ENCODE measurements at places on chromosomes 5 and 9.

- peaks cover 3% of the 10 kb centered on the region for H3K27me3 ChIP-seq
- H3K27ac ChIP-seq: no peak overlapping the region
- H3K4me1 ChIP-seq: peaks cover 12% of the 10 kb centered on the region
- no peaks in the 10 kb centered on the region for H3K36me3 ChIP-seq
- DNase-seq: no peak
- H3K4me3 ChIP-seq: no peak overlapping the region
Measured at GRCh38 chr5:151002250-151002649, 18.1 kb upstream of the GPX3 start.

- DNase-seq: no peak
- H3K27me3 ChIP-seq: no peaks in the 10 kb centered on the region
- no peaks in the 10 kb centered on the region for H3K4me1 ChIP-seq
- no peaks in the 10 kb centered on the region for H3K36me3 ChIP-seq
Measured at GRCh38 chr9:82645600-82645999, 417.3 kb downstream of the RASEF start.

- no peak for DNase-seq
- H3K27ac ChIP-seq: no peak overlapping the region
- no peaks in the 10 kb centered on the region for H3K36me3 ChIP-seq
- no peaks in the 10 kb centered on the region for H3K4me1 ChIP-seq
- no peak overlapping the region for H3K4me3 ChIP-seq
- H3K27me3 ChIP-seq: no peaks in the 10 kb centered on the region
Measured at GRCh38 chr5:86645885-86646284, 28.1 kb downstream of the COX7C start.

DNA sequence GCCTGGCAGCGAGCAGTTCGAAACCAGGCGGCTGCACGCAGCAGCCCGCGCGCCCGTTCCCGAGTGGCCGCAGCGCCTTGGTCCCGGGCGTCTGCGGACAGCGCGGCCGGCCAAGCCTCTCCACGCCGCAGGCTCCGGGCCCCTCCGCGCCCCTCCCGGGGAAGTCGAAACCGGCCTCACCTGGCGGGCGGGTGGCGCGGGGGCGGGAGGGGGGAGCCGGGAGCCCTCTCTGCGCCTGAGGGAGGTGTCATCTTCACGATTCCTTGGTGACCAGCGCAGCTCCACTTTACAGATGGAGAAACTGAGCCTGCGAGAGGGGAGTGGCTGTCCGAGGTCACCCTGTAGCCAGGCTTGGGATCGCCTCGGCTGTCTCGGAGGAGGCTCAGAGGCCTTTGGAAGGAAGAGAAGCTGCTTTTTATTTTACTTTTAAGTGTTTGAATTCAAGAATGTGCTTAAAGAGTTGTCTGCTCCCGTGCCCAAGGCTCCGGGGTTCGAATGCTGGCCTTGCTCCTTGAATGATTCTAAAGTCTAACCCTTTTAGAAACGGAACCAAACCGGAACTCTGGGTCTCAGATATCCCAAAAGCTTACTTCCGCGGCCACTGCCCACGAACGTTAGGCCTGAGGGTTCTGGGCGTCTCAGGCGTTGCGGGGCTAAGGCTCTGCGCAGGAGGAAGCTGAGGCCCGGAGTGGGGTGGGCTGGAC, 662 bp downstream of the SUSD3 start:
- DNase-seq: no peak
- peaks cover 3% of the 10 kb centered on the region for H3K27me3 ChIP-seq
- no peaks in the 10 kb centered on the region for H3K36me3 ChIP-seq
- no peak overlapping the region for H3K27ac ChIP-seq
- peaks cover 10% of the 10 kb centered on the region for H3K4me1 ChIP-seq

GRCh38 chr9:131678499-131679111, 61.3 kb downstream of the RAPGEF1 start:
- peak overlapping the region; percentile 35 for H3K27ac ChIP-seq
- no peaks in the 10 kb centered on the region for H3K27me3 ChIP-seq
- no peak for DNase-seq
- peaks cover 66% of the 10 kb centered on the region for H3K4me1 ChIP-seq

GRCh38 chr9:89473762-89474469, 24.0 kb downstream of the SEMA4D start:
- no peak overlapping the region for H3K27ac ChIP-seq
- peaks cover 39% of the 10 kb centered on the region for H3K4me1 ChIP-seq
- H3K27me3 ChIP-seq: no peaks in the 10 kb centered on the region
- H3K4me3 ChIP-seq: no peak overlapping the region

GRCh38 chr5:52811067-52811749, 23.5 kb downstream of the ITGA1 start:
- H3K4me3 ChIP-seq: no peak overlapping the region
- H3K27ac ChIP-seq: no peak overlapping the region
- DNase-seq: no peak
- peaks cover 7% of the 10 kb centered on the region for H3K4me1 ChIP-seq

DNA sequence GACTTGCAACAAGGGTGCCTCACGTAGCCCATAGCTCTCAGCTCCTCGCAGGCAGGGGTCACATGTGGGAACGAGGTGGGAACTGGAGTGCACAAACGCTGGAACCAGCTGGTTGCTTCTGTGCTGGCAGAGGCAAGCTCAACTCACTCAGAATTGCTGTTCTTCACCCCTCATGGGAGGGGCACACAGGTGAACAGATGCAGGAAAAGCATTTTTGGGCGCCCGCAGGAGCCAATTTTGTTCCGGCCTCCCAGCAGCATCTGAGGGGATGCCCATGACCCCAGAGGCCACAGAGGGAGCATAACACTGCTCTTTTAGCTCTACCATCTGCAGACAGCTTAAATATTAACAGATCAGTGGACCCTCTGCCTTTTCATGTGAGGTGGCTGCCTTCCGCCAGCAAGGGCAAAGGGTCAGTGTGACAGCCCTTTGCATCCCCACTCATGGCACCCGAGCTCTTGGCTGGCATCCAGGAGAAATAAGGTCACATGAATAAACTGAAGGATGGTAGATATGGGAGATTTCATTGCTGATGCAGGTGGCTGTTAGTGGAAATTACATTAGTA, 196.2 kb downstream of the SLCO4C1 start:
- H3K4me1 ChIP-seq: peaks cover 4% of the 10 kb centered on the region
- H3K27ac ChIP-seq: peak overlapping the region; percentile 52
- DNase-seq: no peak

DNA sequence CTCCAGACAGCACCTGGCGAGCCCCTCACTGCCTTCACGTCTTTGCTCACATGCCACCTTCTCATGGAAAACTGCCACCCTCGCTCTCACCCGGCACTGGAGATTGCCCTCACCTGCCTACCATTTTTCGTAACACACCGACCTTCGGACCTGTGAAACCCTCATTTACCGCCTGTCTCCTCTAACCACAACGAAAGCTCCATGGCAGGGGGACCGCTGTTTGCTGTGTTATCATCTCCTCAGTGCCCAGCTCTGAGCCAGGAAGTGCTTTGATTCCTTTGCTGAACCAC, 109.2 kb upstream of the PHYKPL start:
- no peaks in the 10 kb centered on the region for H3K36me3 ChIP-seq
- DNase-seq: no peak
- no peak overlapping the region for H3K4me3 ChIP-seq
- peaks cover 34% of the 10 kb centered on the region for H3K4me1 ChIP-seq
- H3K27me3 ChIP-seq: peaks cover 10% of the 10 kb centered on the region

- no peaks in the 10 kb centered on the region for H3K36me3 ChIP-seq
- H3K27ac ChIP-seq: no peak overlapping the region
- H3K4me3 ChIP-seq: no peak overlapping the region
- no peaks in the 10 kb centered on the region for H3K27me3 ChIP-seq
- no peak for DNase-seq
- H3K4me1 ChIP-seq: no peaks in the 10 kb centered on the region
Measured at GRCh38 chr5:74801941-74802340, 34.9 kb downstream of the NSA2 start.

All from type B pancreatic cell (in vitro differentiated cells).